ENCODE measurements at places on chromosomes 5 and 9.

- no peak for DNase-seq
Observed at GRCh38 chr9:81377320-81377719, 312.0 kb downstream of the TLE1 start.

DNA sequence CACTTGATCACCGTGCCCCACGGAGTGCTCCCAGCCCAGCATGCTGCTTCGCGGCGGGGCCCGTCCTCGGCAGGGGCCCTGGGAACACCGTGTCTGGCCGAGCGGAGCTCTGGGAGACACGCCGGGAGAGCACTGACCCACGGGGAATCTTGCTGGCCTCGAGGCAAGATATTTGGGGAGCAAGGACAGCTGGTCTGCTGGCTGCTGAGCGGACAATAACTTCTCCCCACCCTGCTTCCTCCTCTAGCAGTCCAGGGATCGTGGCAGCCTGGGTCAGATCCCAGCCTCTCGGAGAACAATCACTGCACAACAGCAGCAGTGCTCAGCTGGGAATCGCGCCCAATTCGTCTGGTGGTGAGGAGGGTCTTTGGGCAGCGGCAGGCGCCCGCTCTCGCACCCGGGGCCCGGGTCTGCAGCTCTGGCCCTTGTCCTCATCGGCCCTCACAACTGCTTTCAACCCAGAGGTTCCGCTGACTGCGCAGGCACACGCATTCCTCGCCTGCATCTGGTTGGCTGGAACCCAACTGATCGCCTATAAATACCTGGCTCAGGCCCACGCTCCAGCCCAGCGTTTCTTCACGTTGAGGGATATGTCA lies 43.4 kb downstream of the DBH start:
- no peak for DNase-seq

GRCh38 chr9:125744616-125745015 lies 2.6 kb upstream of the PBX3 start:
- DNase-seq: no peak

DNA sequence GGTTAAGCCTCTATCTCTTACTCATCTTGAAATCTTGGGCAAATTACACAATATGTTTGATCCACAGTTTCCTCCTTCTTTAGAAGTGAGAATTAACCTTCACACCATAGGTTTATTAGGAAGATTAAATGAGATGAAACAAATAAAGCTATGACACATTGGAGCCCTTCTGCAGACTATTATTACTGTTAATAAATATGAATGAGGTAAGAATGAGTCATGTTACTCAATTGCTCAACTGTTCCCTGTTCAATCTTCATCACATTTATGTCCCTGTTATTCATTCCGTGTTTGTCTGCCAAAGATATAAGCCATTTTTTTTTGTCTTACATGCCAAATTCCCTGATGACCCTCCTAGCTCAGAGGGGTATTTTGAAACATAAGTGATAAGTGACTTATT lies 52.1 kb upstream of the PAPPA start:
- DNase-seq: no peak

GRCh38 chr9:130328349-130328801 lies 62.8 kb downstream of the HMCN2 start:
- DNase-seq: no peak

DNA sequence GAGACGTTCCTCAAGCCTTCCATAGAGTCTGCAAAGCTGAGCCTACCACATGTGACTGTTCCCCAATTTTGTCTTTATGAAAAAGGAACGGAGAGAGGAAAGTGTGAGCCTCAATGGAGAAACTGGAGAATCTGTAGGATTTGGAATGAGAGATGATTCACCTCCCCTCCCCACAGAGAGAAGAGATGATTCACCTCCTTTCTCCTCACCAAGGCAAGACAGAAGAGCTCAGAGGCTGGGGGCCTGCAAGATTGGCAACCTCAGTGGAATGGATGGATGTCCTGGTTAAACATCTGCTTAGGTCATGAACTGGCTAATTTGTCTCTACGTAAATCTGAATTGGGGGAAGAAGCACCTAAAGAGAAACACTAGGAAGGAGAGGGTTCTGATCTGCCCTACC lies 17.0 kb upstream of the MOCS2 start:
- no peak for DNase-seq

DNA sequence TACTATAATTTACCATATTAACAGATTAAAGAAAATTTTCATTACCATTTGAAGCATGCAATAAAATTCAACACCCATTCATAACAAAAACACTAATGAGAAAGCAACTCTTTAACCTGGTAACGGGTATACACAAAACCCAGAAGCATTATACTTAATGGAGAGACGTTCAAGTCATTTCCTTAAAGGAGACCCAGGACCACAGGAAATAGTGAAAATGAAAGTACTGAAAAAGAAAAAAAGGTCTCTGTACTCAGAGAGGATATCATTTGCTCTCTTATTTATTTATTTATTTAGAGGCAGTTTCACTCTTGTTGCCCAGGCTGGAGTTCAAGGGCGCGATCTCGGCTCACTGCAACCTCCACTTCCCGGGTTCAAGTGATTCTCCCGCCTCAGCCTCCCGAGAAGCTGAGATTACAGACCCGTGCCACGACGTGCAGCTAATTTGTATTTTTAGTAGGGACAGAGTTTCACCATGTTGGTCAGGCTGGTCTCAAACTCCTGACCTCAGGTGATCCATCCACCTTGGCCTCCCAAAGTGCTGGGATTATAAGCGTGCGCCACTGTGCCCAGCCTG lies 61.6 kb downstream of the SETX start:
- DNase-seq: no peak

GRCh38 chr5:149403923-149404745 lies 25.0 kb upstream of the IL17B start:
- no peak for DNase-seq

- DNase-seq: no peak
Observed at GRCh38 chr5:82534986-82535385, 256.8 kb upstream of the RPS23 start.

- DNase-seq: no peak
Observed at GRCh38 chr5:172492097-172492840, 37.9 kb upstream of the SH3PXD2B start.

DNA sequence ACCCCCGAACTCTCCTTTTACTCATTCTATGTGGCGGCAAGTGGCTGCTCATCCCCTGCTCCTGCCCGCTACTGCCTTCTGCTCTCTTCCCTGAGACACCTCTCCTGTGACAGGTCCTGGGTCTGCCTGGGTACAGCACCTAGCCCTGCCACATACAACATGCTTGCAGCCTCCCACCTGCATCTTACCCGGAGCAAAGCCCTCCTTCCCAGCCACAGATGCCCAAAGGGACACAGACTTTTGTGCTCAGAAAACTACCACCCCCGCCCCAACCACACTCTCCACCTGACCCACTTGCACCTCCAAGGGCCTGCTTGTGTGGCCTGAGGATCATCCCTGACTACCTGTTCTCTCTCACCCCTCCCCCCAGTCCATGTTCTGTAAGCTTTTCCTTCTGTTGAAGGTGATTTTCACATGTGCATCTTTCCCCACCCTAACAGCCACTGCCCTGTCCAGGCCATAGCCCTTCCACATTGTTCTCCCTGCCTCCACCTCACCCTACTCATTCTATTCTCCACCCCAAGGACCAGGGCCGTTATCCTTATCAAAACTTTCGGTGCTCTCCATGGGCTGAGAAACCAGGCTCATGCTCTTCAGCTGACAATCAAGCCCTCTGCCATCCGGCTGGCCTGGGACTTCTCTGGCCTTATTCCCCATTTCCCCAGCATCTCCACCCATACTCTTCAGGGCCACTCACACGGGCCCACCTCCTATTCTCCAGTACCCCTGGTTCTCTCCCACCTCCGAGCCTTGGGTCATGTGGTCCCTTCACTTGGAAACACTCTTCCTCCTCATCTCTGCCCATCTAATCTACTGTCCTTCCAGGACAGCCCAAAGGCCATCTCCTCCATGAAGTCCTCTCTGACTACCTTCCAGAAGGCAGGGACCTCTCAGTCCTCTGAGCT lies 46.4 kb upstream of the ALDH1B1 start:
- DNase-seq: no peak

DNA sequence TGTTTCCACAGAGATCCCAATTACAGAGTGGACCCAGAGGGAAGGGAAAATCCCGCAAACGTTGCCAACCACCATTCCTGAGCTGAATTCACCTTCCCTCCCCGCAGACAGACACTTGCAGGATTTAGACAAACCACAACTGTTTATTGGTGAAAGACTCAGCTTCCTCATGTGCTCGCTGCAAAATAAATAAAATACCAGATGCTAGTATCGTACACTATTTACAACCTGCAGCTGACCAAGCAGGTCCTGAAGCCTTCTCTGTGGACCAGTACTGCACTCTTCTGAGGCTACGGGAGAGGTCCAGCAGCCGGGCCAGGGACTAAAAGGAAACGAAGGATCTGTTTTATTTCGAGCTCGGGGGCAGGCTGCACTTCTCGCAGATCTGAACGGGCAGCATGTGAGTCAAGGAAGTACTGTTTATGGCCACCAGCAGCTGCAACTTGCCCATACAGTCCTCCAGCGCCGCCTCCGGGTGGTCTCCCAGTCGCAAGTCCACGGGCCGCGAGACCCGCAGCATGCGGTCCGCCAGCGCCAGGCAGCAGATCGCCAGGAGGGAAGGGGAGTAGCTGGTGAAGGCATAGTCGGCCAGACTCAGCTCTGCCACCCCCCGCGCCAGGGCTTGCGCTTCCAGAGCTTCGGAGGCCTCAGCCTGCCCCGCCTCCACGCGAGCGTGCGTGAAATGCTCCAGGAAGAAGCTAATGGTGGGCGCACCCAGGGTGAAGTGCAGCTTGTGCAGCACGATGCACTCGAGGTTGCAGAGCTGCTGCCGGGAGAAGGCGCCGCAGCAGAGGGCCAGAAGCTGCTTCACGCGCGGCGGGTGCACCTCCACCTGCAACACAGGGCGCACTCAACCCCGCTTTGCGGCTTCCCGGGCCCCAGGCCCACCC lies 2.1 kb downstream of the CCNO start:
- no peak for DNase-seq

- DNase-seq: no peak
Observed at GRCh38 chr9:21579247-21579671, 97.1 kb upstream of the IFNE start.

DNA sequence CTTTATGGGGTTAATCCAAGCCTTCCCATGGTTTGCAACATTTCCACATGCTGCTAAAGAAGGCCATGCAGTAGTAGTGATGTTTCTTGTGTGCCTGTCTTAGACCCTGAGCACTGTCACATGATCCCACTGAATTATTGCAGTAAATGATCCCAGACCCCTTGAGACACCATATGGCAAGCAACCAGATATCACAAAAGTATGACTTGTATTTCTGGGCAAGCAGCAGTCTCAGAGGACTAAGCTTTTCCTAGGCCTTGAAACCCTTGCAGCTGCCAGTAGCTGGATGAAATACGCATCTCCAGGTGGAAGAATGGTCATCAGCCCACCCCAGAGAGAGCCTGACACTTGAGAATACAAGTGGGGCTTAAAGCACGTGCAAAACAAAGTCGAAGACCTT lies 41.8 kb downstream of the CDO1 start:
- no peak for DNase-seq

DNA sequence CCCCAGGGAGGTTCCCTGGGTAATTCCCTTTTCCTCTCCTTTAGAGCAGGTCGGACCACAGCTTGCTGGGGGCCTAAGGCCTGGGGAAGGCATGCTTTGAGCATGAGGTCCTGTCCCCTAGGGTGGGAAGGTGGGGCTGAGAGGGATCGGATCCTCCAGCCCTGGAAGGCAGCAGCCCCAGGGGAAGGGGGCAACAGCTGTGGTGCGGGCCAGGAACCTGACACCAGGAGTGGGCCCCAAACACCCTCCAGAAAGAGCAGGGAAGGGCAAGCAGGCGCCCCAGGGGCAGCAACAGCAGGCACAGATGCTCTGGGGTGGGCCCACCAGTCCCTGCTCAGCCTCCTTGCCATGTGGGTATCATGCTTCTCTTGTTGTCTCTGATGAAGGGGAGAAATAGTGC lies 3.2 kb upstream of the CORO2A start:
- DNase-seq: no peak

GRCh38 chr5:68459093-68459809 lies 243.7 kb downstream of the PIK3R1 start:
- no peak for DNase-seq
